Left colon (tissue), 2 donors: ENCODE measurements at places on chromosomes 12 and 14. TPM values are rescaled to one million over a fixed set of nuclear protein-coding genes. Genes with fewer than 3 reads are reported as not detected.

The RND1 gene
- 8.6 TPM for total RNA-seq

The PHETA1 gene
- total RNA-seq, result 27.9 TPM

The NEMP1 gene
- 5.8 TPM for total RNA-seq

The CCDC88C gene
- 65.8 TPM for total RNA-seq

The GPR137C gene
- total RNA-seq, result 0.39 TPM

The AKAP5 gene
- total RNA-seq, result 11.9 TPM

The KRT73 gene
- not detected for total RNA-seq

The SUSD6 gene
- total RNA-seq, result 98.9 TPM
